Mammary epithelial cell (primary cell): ENCODE measurements at places on chromosomes 6 and 20.

DNA sequence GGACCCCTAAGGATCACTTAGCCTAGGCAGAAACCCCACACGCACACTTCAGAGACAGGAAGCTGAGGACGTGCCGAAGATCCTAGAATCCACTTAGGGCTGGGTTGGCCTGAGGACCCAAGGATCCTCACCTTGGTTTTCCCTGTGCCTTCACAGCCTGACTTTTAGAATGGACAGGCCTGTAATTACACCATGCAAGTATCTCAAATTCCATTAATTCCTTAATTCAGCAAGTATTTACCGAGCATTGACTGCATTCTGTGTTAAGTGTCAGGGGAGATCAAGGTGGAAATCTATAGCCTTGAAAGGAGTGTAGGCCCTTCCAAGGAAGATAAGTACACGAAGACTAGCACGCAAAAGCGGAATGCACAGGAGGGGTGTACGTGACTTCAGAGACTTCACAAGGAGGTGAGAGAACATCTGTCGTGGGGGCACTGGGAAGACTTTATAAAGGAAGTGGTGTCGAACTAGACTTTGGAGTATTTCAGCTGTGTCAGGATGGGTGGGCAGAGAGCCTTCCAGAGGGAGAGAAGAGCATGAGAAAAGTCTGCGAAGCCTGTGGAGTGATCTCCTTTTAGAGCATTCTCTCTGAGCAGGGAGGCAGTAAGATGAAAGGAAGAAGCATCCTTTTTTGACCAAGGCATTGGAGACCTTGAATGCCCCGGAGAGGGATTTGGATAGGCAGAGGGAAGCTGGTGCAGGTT is 4.0 kb downstream of the DSP start:
- no peak for DNase-seq

DNA sequence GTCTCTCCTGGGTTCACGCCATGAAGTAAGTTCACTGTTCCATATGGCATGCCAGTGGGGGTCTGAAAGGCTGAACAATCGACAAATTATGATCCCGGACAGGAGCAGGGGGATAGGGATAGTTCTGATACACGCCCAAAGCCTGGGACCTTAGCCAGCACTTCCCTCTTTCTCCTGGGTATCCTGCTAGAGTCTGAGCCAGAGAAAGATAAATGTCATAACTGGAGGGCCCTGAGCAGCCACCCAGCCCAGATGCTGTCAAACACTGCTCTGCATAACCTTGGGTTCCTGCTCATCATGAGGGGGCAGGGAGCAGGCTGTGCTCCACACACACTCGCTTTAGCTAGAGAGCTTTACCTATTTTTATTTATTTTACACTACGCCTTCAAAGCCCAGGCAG is 12.3 kb downstream of the EDEM2 start:
- no peak for DNase-seq

DNA sequence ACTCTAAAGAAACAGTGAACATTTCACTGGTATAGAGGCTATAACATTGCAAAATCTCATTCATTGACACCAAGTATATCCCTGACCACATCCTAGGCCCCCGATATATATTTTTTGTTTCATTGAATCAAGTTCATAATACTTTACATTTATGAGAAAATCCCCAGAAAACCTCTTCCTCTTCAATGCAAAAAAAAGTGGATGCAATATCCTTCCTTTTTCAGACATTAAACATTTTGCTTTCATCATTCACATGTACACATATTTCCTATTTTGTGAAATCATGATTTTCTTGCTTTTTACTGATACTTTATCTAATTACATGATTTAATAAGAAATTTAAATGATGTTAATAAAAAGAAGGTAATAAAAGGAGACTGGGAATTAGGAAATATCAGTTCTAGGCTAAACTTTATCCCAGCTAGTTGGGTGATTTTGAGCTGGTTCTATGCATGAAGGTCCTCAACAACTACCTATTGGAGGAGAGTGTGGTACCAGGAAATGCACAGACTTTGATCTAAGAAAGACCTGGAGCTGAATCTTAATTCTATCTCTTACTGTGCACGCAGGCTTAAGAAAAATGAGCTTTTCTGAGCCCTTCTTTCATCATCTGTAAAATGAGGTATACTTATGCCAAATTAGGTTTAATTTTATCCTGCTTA is 4.9 kb downstream of the SYNE1 start:
- no peak for DNase-seq

DNA sequence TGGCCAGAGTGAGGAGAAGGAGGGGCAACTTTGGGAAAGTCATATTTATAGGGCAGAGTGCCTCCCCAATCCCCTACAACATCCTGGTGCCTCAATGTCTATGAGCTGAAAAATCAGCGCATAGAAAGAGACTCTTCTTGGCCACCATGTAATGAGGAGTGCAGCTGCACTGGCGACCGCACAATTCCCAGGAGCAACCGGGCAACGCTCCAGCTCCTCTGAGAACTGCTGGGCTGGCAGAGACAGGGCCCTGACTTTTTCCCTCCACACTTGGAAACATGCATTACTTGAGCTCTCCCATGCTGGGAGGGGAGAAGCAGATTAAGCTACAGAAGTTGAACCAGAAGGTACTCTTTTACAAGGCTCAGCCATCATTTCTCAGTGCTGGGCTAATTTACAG is 31.4 kb upstream of the MARCKS start:
- no peak for DNase-seq

- peak; percentile 14 for DNase-seq
Measured at GRCh38 chr20:40323361-40323794, 365.7 kb downstream of the MAFB start.

- DNase-seq: peak; percentile 32
Measured at GRCh38 chr6:137702791-137703424, 164.2 kb upstream of the TNFAIP3 start.

DNA sequence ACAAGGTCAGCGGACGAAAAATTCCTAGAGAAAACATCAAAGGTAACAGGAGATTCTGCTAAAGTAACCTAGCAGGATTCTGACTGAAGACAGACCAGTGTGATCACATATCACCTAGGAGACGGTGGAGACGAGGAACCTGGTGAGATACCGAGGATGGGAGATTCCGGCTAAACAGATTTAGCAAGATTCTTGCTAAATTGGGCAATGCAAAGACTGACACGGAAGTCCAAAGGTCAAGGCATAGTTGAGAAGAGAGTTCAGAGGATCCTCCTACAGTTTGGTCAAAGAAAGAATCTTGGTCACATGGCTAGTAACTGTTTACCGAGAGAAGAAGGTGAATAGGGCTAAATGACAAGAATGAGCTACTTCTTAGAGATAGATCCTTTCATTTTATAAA is 61.1 kb downstream of the TMEM170B start:
- no peak for DNase-seq

- DNase-seq: peak; percentile 32
Measured at GRCh38 chr6:89371849-89372505, 19.5 kb upstream of the UBE2J1 start.

DNA sequence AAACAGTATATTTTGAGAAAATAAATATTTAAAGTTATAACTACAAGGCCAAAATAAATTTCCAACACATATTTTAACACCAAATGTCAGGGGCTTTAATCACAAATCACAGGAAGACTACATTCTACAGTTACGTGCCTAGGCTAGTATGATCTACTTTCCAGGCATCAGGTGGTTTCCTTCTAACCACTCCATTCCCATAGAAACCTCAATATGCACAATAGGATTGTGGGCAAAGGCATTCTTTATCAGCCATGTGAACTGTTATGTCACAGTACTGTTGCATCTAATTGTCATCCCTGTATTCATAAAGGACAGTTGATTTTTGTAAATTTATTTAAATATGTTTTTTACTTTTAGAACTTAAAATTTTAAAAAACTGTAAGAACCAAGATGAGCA is 32.4 kb downstream of the ATG5 start:
- peak; percentile 61 for DNase-seq

DNA sequence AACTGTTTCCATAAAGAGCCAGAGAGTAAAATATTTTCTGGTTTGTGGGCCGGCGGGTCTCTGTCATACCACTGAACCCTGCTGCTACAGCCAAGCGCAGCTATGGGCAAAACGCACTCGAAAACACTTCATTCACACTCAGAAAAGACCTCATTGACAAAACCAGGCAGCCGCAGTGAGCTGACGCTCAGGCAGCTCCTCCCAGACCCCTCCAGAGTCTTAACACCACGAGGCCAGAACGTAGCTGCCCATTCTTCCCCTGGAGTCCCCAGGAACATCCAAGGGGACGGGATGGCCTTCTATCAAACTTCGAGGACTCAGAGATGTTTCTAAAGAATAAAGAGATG is 35.6 kb upstream of the ZBP1 start:
- DNase-seq: no peak

DNA sequence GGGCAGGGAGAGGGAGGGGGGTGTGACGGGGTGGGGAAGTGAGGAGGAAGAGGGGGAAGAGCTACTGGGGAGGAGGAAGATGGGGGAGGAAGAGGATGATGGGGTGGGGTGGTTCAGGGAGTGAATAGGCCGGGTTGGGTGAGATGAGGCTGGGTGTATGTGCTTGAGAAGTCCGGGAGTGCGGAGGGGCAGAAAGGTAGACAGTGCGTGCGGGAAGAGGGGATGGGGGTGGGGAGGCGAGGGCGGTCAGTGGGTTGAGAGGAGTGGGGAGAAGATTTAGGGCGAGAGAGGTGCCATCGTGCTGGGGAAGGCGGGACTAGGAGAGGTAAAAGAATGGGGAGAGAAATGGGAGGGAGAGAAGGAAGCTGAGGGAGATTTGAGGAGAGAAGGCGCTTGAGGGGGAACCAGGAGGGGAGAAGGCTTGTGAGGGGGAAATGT is 30.9 kb upstream of the NOTCH4 start:
- no peak for DNase-seq

GRCh38 chr20:21357844-21358243 is 39.5 kb downstream of the NKX2-4 start:
- DNase-seq: no peak

- peak; percentile 50 for DNase-seq
Measured at GRCh38 chr6:47414423-47415167, 63.0 kb upstream of the CD2AP start.

DNA sequence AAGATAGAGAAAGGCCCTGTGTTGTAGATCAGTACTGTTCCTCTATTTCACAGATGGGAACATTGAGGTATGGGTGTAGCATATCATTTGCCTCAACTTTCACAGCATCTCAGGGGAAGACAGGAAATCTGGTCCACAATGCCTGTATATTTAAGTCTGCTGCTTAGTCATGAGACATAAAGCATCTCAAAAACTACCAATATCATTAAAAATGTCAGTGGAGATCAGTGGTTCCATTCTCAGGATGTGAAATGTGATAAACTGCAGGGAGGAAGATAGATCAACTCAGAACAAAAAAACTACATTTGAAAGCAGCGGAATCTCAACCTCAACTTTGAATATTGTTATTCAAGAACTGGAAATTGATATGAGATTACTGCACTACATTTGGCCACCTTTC is 192.9 kb upstream of the PREP start:
- no peak for DNase-seq
